Upper lobe of left lung (tissue), 6 donors: ENCODE measurements at places on chromosomes 2 and 18. TPM values are rescaled to one million over a fixed set of nuclear protein-coding genes. Genes with fewer than 3 reads are reported as not detected.

- peak; percentile 45 for DNase-seq
Measured at GRCh38 chr2:109472974-109473373, 140.8 kb downstream of the SEPTIN10 start.

GRCh38 chr2:101704046-101704466 lies 6.5 kb downstream of the MAP4K4 start:
- DNase-seq: no peak

- DNase-seq: no peak
Measured at GRCh38 chr2:231490801-231491200, 26.5 kb upstream of the NCL start.

DNA sequence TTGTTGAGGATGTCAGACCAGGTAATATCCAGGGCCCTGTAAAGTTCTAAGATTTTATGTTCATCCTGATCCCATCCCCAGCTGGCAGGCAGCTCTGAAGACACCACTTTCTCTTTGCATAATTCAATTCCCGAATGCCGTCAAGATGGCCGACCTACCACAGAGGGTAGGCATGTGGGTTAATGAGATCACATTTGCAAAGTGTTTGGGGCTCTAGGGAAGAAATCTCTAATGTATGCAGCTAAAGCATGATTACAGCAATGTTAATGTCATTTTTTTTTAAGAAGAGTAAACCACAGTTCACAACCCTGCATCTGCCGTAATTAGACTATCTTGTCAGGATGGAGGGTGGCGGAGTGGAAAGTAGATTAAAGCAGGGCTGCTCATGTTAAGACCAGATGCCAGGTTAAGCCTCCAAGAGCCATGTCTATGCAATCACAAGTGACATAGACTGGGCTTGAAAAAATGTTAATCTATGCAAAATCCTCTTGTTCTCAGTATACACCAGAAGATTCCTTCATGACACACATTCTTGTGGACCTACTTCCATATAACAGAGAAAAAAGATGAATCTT lies 131.4 kb downstream of the ALK start:
- no peak for DNase-seq

GRCh38 chr18:36274083-36274715 lies 23.3 kb upstream of the FHOD3 start:
- no peak for DNase-seq

DNA sequence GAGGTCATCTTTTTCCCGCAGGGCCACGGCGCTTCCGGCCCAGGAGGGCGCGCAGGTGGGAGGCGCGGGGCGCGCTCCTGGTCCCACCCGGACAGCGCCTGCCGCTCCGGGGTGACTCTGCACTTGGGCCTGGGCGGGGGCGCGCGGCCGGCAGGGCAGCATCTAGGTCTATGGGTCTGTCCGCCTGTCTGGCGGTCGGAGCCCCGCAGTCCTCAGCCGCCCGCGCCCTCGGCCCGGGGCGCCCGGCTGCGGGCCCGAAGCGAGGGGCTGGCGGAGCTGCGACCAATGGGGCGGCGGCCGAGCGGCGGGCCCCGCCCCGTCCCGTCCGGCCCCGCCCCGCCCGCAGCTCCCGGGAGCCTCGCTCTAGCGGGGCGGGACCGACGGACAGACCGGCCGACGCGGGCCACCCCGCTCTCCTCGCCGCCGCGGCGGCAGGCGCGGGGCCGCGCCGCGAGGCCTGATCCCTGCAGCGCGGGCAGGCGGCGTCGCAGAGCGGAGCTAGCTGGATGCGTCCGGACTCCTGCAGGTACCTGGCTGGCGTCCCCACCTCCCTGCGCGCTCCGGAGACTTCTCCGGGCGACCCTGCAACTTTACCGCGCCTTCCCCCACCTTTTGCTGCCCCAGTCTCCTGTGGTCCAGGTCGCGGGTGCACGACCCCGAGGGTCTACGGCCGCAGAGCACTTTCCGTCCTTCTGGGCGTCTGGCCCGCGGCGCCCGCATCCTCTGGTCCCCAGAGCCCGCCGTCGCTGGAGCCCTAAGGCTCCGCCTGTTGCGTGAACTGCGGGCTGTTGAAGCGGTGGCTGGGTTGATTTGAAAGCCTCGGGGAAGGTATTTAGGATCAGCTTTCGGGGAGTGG lies at the start of gene KCNS3:
KCNS3 (plus strand) TSS at position 387 of the 856 bp plus-strand sequence. CDS start 52,342 bp downstream, outside the sequence.
- peak; percentile 92 for DNase-seq

GRCh38 chr2:185152186-185152585 lies 553.9 kb downstream of the ZNF804A start:
- no peak for DNase-seq

- no peak for DNase-seq
Measured at GRCh38 chr2:27133195-27133875, 1.1 kb downstream of the PREB start.

DNA sequence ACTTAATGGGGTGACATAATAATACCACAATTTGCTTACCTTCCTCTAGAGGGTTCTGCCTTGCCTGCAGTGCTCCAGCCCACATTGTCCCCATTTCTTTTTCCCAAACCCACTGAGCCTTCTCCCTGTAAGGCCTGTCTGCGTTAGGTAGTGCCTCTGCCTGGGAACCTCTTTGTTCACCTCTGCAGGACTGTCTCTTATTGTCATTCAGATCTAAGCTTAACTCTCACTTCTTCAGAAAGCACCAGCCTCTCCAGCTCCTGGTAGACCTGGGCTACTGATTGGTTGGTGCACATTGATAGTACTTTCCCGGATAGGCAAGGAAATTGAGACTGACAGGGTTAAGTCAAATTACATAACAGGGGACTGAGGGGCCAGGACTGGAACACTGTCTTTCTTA lies 49.1 kb downstream of the CCDC85A start:
- no peak for DNase-seq

DNA sequence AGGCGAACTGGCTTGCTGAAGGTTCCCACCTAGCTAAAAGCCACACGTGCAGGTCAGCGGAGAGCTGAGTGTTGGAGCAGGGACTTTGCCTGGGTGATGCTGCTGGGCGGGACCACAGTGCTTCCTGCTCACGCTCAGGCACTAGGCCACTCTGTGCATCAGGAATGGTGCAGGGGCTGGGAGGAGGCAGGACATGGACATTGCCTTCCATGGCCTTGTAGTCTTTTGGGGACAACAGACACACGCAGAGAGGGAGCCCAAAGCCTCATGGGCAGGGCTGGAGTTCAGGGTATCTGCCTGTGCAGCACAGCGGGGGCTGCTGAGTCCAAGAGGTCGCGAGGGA lies 207.2 kb downstream of the ZBTB7C start:
- DNase-seq: no peak

ERMN gene
- 5.2 TPM for total RNA-seq

LYG1 gene
- not detected for total RNA-seq

LAMA1 gene
- total RNA-seq: 0.89 TPM
